IMR-90 (cell line): ENCODE measurements at places on chromosomes 1 and 21. TPM values are rescaled to one million over a fixed set of nuclear protein-coding genes. Genes with fewer than 3 reads are reported as not detected.

GRCh38 chr1:7013833-7014639 lies 228.8 kb downstream of the CAMTA1 start:
- DNase-seq: no peak

DNA sequence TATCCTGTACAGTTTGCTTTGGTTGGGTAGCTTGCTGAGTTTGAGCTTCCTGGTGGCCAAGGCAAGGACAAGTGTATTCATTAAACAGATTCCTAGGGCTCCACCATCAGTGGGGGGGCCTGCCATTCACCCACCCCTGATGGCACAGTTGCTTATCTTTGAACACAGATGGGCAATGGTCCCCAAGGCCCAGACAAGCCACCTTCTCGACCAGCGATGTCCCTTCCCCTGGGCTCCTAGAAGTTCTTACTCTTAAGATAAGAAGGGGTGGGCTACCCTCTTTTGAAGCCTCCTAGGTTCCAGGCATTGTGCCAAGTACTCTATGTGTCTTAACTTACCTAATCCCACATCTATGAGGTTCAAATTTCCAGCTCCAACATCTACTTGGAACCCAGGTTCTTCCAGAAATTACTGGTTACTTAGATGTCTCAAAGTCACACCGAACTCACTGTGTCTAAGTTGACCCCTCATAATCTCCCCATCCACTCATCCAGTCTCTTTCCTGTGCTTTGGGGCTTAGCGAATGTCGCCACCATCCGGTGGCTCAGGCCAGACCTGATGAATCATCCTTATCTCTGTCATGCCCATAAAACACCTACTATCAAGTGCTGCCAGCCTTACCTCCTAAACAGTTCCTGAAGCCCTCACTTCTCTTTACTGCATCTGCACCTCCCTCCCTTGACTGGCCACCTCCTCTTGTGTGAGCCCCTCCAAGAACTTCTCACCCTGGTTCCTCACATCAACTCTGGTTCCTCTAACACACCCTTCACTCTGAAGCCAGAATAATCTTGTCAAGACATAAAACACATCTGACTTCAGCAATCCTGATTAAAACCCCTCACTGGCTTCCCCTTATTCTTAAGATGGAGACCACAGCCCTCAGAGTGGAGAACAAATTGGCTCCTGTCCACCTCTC lies 50.1 kb downstream of the KLHDC7A start:
- no peak for DNase-seq

- DNase-seq: no peak
Measured at GRCh38 chr21:39430954-39431353, 14.6 kb downstream of the LCA5L start.

GRCh38 chr1:83796409-83796808 lies 202.5 kb downstream of the TTLL7 start:
- DNase-seq: no peak

GRCh38 chr1:17101261-17101660 lies 18.0 kb downstream of the PADI2 start:
- no peak for DNase-seq

GRCh38 chr1:86445919-86446318 lies 21.9 kb downstream of the CLCA2 start:
- no peak for DNase-seq

DNA sequence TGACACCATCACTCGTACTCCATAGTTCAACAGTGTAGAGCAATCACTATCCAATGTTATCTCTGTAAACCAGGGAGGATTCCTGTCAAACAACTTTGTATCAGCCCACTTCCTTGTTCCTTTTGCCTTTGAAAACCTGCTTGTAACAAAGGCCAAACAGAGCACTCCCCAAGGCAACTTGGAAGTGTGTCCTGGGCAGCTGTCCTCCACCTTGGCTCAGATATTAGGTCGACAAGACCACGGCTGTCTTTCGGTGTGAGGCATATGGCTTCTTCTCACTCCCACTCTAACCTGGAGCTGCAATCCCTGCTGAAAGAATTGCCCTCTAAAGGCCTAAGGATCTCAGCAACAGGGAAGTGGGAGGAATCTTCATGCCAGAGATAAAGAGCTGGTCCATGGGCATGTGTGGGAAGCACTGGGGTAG lies 66.7 kb downstream of the ITPKB start:
- DNase-seq: no peak

Gene SIM2
- total RNA-seq: 1.9 and 2.2 TPM in 2 replicates

DNA sequence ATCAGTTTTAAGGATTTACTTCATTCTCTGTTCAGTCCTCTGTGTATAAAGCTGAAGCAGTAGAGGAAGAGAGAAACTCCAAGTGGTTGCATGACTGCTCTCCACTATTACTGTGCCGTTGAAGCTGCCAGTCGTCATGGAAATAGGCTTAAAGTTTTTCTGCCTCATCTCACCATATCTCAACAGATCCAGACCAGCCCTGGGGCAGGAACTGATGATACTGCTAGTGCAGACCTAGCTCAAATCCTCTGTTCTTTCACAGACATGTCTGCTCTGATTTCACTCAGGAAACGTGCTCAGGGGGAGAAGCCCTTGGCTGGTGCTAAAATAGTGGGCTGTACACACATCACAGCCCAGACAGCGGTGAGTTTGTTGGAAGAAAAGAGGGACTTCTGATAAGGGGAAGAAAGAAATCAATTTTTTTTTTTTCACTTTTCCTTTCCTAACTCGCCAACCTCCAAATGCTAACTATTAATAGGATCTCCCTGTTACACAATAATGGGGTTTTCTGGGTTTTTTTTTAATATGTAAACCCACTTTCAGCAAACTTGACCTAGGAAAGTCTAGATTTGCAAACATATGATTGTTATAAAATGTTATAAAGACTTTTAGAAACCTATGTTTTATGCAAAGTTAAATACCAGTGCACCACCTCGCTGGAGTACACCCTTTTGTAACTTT lies 22.2 kb upstream of the STRIP1 start:
- DNase-seq: no peak

GRCh38 chr1:53061859-53062707 lies at the start of gene PODN:
Gene PODN (plus strand): TSS chr1:53062213. CDS start chr1:53069856, 7,643 bp downstream.
- DNase-seq: no peak

GRCh38 chr1:66207484-66207883 lies 326.5 kb upstream of the SGIP1 start:
- peak; percentile 73 for DNase-seq

DNA sequence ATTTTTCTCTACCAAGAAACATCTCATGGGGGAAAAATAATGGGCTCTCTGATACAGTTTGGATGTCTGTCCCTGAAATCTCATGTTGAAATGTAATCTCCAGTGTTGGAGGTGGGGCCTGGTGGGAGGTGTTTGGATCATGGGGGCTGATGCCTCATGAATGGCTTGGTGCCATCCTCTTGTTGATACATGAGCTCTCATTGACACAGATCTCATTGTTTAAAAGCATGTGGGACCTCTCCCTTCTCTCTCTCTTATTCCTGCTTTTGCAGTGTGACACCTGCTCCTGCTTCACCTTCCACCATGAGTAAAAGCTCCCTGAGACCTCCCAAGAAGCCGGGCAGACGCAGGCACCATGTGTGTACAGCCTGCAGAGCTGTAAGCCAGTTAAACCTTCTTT lies 332.5 kb upstream of the NRIP1 start:
- no peak for DNase-seq

GRCh38 chr1:9801909-9802308 lies 21.9 kb downstream of the CLSTN1 start:
- no peak for DNase-seq

GRCh38 chr1:104702731-104703130 lies 953.0 kb downstream of the AMY1C start:
- no peak for DNase-seq

Gene NGF
- 8.3 and 12.5 TPM in 2 replicates for total RNA-seq

Gene AGPAT3
- total RNA-seq: 24.2 and 27.1 TPM in 2 replicates

- DNase-seq: peak; percentile 34
Measured at GRCh38 chr1:203124546-203125317, 2.8 kb upstream of the ADORA1 start.

- DNase-seq: no peak
Measured at GRCh38 chr1:110114784-110115183, 2.5 kb downstream of the UBL4B start.

GRCh38 chr21:45906196-45906805 lies 75.3 kb upstream of the COL6A1 start:
- no peak for DNase-seq

- peak; percentile 78 for DNase-seq
Measured at GRCh38 chr21:45655124-45655523, 11.6 kb downstream of the PCBP3 start.

Gene ACTN2
- under 0.01 TPM in 2 replicates for total RNA-seq

- no peak for DNase-seq
Measured at GRCh38 chr1:24113641-24114033, 1.7 kb upstream of the MYOM3 start.

Gene LY9
- not detected in 2 replicates for total RNA-seq
